Natural killer cell (primary cell): ENCODE measurements at places on chromosomes 11 and 22.

DNA sequence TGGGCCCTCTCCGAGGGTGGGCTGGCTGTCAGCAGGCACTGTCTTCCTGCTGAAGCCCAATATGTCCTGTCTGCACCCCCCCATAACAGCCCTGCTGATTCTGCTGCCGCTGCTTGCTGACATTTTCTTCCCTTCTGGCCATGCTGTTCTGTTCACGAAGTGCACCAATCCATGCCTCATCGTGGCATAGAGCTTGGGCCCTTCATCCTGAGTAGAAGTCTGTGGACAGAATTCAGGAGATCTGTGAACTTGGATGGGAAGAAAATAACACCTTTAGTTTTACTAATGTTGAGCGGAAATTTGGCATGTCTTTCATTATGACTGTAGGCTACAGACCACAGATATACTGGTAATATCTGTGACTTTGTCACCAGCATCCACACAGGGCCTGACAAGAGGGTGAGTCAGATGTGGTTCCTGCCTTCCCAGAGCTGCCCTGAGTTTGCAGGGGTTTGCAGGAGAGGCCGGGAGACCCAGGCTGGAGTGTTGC is 14.1 kb upstream of the KIAA0930 start:
- H3K4me3 ChIP-seq = no peak overlapping the region
- H3K4me1 ChIP-seq = peaks cover 10% of the 10 kb centered on the region
- no peaks in the 10 kb centered on the region for H3K36me3 ChIP-seq
- H3K27me3 ChIP-seq = no peaks in the 10 kb centered on the region
- DNase-seq = peak; percentile 39
- H3K27ac ChIP-seq = peak overlapping the region; percentile 51

DNA sequence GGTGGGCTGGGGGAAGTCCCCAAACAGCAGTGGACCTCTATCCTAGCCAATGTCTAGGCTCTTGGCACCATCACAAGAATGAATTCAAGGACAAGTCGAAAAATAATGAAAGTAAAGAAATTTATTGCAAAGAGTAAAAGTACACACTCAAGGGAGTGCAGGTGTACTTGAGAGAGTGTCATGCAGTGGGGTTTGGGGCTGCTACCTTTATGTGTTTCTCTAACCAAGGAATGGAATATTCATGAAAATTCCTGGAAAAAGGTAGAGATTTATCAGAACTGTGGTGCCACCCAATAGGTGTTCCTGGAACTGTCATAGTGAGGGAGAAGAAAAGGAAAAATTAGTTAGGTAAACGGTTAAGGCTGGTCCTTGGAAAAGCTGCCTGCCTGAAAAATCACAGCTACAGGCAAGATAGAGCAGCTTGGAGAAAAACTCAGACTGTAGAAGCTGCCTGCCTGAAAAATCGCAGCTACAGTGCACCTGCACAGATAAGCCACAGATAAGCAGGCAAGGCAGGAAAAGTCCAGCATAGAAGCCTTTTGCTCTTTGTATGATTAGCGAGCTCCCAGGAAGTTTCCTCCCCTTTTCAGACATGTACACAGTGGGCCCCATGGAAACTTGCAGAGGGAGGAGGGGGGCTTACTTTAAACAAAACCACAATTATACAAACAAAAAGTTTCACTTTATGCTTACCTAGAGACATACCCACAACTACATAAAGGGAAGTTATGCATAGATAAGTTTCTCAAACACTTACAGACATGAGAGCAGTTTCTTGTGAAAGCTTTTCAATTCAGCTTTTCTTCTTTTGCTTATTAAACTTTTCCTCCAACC is 71.4 kb upstream of the B3GNT6 start:
- H3K4me3 ChIP-seq = no peak overlapping the region
- no peak for DNase-seq
- H3K4me1 ChIP-seq = peaks cover 3% of the 10 kb centered on the region
- H3K36me3 ChIP-seq = no peaks in the 10 kb centered on the region
- H3K27me3 ChIP-seq = no peaks in the 10 kb centered on the region

- H3K36me3 ChIP-seq = no peaks in the 10 kb centered on the region
- no peaks in the 10 kb centered on the region for H3K27me3 ChIP-seq
- H3K4me3 ChIP-seq = no peak overlapping the region
- no peak for DNase-seq
Measured at GRCh38 chr22:49215840-49216239, 611.8 kb downstream of the BRD1 start.

DNA sequence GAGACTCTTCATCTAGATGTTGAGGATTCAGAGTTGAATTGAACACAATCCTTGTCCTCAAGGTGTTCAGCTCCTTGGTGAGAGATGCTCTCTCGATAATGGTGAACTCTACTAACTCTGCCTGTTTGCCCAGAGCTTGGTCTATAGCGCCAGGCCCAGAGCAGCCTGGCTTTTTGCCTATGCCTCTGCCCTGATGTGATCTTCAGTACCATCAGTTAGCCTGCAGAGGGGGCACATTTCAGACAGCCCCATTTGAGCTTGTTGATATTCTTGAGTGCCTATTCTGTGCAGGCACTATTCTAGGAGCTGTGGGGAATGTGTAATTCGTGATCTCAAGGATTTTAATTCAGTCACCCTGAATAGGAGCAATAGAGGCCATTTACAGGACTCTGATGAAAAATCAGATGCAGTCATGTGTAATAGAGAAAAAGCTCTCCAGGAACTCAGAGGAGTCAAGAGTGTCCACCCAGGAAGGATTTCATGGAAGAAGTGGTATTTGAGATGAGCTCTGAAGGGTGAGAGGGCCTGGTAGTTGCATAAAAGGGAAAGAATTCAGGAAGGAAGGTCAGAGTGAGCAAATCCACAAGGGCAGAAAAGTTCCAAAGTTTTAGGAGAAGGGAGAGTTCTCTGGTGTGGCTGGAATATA is 19.3 kb downstream of the GTPBP1 start:
- no peaks in the 10 kb centered on the region for H3K4me1 ChIP-seq
- no peak overlapping the region for H3K27ac ChIP-seq
- H3K4me3 ChIP-seq = no peak overlapping the region
- peak; percentile 74 for DNase-seq
- no peaks in the 10 kb centered on the region for H3K27me3 ChIP-seq

DNA sequence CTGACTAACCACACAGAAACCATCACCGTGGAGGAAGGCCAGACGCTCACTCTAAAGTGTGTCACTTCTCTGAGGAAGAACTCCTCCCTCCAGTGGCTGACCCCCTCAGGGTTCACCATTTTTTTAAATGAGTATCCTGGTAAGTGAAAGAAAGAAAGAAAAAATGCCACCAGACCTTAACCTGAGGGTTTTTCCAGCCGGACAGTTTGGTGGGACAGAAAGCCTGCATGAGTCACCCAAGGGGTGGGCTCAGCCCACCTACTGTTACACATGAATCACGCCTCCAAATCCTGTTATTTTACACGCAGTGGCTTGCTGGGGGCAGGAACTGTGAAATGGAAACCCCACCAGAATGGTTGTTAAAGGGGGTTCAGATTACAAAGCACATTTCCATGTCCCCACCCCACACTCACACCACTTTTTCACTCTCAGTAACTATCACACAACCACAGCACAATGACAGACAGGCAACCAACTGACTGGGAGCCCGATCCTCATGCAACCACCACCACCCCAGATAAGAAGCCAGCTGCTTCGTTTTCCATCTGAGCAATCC is 11.9 kb downstream of the CRTAM start:
- no peak overlapping the region for H3K4me3 ChIP-seq
- peaks cover 65% of the 10 kb centered on the region for H3K4me1 ChIP-seq
- peak; percentile 76 for DNase-seq
- peaks cover 12% of the 10 kb centered on the region for H3K36me3 ChIP-seq

DNA sequence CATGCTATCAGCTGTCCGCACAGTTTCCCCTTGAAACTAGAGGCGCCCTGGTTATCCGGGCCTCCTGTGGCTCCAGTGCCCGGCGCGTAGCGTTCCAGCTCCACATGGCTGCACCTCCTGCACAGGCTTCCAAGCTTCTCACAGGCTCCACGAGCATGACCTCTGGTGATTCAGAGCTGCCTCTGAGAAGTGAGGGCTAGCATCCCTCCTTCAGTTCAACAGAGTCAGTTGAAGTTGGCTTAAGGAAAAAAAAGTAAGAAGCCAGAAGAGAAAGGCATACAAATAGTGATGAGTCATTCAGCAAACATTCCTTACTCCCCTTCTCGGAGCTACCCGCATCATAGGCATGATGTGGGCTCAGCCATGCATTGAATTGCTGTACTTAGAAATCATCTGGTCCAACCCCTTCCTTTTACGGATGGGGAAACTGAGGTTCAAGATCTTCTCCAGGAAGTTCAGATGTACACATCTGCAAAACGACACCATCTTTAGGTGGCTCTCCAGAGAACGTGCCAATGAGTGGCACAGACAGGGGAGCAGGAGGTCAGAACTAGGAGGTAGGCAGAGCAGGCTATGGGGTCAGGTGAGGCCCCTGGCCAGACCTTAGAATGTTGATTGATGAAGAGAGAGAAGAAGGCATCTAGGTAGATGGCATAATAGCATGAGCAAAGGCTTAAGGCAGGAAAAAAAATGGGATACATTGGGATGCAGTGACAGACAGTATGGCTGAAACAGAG is 216.3 kb upstream of the TBCEL start:
- no peak for DNase-seq
- H3K4me1 ChIP-seq = peaks cover 46% of the 10 kb centered on the region
- H3K27me3 ChIP-seq = peaks cover 3% of the 10 kb centered on the region
- H3K36me3 ChIP-seq = no peaks in the 10 kb centered on the region
- no peak overlapping the region for H3K4me3 ChIP-seq
- H3K27ac ChIP-seq = peak overlapping the region; percentile 11

DNA sequence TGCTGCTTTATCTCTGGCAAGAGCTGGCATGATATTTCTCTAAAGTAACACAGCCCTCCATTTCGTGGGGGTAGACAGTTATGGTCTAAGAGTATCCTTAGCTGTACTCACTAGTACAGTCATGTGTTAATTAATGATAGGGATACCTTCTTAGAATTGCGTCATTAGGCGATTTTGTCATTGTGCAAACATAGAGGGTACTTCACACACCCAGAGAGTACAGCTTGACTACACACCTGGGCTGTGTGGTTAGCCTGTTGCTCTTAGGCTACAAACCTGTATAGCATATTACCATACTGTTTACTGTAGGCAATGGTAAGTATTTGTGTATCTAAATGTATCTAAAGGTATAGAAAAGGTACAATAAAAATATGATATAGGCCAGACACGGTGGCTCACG is 17.0 kb downstream of the XRCC6 start:
- DNase-seq = no peak
- no peak overlapping the region for H3K4me3 ChIP-seq
- no peak overlapping the region for H3K27ac ChIP-seq
- H3K27me3 ChIP-seq = no peaks in the 10 kb centered on the region

- no peak overlapping the region for H3K27ac ChIP-seq
- H3K27me3 ChIP-seq = no peaks in the 10 kb centered on the region
- no peaks in the 10 kb centered on the region for H3K36me3 ChIP-seq
- no peak for DNase-seq
- H3K4me1 ChIP-seq = no peaks in the 10 kb centered on the region
Measured at GRCh38 chr11:125157118-125157733, 7.3 kb upstream of the PKNOX2 start.

DNA sequence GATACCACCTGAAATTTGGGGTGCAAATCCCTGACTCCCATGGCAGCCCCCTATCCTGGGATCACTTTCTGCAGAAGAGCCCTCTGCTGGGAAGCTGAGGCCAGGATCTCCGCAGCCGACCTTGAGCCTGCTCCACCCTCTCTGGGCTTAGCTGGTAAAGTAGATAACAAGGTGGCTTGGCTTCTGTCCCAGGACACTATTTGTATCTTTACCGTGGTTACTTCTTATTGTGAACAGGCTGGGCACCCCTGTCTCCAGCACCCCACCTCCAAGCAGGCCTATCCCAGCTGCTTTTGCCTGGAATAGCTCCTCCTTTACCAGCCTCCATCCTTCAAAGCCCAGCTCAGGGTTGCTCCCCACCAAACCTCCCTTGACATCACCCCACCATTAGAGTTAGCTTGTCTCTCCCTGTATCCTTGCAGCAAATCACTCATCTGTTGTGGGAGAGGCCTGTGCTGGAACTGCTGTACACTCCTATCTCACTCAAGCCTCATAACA is 35.2 kb upstream of the P2RY2 start:
- peaks cover 21% of the 10 kb centered on the region for H3K4me1 ChIP-seq
- no peak overlapping the region for H3K4me3 ChIP-seq
- no peak for DNase-seq
- no peaks in the 10 kb centered on the region for H3K36me3 ChIP-seq

DNA sequence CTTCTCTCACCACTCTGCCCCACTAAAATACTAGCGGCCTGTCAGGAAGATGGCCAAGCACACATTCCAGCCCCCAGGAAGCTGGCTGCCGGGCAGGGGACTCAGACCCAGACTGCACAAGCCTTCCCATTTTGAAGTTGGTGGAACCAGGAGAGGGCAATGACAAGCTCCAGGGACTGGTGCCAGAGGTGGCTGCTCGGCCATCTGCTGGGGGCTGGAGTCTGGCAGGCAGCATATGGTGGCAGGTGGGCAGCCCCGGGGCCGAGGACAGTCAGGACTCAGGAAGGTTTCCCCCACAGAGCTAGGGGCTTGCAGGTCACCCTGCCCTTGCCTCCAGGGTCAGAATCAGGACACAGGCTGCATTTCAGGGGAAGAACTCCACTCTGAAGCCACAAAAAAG is 22.6 kb downstream of the KCNJ5 start:
- no peaks in the 10 kb centered on the region for H3K36me3 ChIP-seq

DNA sequence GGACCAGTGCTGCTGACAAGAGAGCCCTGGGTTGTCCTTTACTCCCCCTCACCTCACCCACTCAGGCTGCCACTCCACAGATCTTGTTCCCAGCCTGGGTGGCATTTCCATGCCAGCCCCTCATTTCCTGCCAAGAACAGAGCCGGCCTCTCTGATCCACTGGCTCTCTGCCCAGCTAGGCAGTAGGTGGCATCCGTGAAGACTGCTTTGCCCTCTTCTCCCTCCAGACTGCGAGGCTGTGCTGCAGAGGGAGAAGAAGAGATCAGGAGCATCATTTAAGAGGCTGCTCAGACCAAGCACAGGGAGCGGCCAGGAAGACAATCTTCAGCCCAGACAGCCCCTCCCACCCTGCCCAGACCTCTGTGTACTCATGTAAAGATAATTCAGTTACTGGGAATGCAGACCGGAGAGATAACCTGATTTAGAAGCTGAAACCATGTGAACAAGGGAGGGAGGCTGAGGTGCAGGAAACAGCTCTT is 126.9 kb upstream of the NCAM1 start:
- no peak for DNase-seq
- H3K27ac ChIP-seq = no peak overlapping the region
- H3K4me3 ChIP-seq = no peak overlapping the region
- H3K4me1 ChIP-seq = peaks cover 10% of the 10 kb centered on the region
- H3K27me3 ChIP-seq = no peaks in the 10 kb centered on the region

GRCh38 chr11:3123761-3124733 is 41.1 kb downstream of the OSBPL5 start:
- H3K36me3 ChIP-seq = peaks cover 64% of the 10 kb centered on the region
- H3K4me3 ChIP-seq = no peak overlapping the region
- peaks cover 55% of the 10 kb centered on the region for H3K4me1 ChIP-seq
- no peaks in the 10 kb centered on the region for H3K27me3 ChIP-seq
- no peak overlapping the region for H3K27ac ChIP-seq
- DNase-seq = no peak

DNA sequence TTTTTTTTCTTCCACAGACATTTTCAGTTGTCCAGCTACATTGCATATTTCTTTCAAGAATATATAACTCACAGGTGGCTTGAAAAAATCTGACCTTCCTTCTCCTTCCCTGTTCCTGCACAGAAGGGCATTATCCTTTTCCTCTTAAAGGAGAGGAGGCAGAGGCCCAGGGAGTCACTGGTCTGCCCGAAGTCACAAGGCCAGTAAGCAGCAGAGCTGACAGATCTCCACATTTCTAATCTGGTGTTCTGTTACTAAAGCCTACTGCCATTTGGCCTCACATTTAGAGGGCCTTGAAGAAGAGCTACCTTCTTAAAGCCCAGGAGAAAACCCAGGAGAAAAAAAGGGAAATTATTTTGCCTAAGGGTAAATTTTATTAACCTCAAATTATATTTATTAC is 12.3 kb downstream of the ENDOD1 start:
- H3K4me3 ChIP-seq = no peak overlapping the region
- no peaks in the 10 kb centered on the region for H3K27me3 ChIP-seq
- DNase-seq = no peak
- H3K4me1 ChIP-seq = no peaks in the 10 kb centered on the region
- H3K27ac ChIP-seq = no peak overlapping the region
